ENCODE measurements at places on chromosomes 12 and 14.

DNA sequence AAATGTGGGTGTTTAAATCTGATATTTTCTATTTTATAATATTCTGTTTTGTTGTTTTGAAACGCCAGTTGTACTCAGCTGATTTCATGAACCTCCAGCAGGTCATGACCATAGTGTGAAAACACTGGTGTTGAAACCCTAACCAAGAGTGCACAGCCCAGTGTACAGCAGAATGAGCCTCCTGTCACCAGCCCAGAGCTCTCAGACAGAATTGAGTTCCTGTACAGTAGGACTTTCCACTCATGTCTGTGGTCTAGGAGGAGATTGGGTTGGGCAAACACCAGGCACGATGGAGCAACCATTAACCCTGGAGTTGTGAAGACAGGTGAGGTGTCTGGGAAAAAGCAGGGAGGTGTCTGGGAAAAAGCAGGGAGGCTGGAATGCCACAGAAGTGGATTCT lies 908.8 kb downstream of the VRK1 start:
- DNase-seq, result no peak

GRCh38 chr14:103576371-103577024 lies 13.7 kb downstream of the COA8 start:
- peak; percentile 46 for DNase-seq

- no peak for DNase-seq
Measured at GRCh38 chr12:11542599-11542998, 106.9 kb upstream of the ETV6 start.

DNA sequence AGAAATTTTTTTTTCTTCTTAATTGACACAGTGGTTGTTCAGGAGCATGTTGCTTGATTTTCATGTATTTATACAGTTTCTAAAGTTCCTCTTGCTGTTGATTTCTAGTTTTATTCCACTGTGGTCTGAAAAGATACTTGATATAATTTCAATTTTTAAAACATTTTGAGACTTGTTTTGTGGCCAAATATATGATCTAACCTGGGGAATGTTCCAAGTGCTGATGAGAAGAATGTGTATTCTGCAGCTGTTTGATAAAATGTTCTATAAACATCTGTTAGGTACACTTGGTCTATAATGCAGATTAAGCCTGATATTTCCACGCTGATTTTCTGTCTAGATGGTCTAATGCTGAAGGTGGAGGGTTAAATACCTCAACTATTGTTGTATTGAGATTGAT lies 151.4 kb upstream of the IFNG-AS1 start:
- DNase-seq, result no peak

- no peak for DNase-seq
Measured at GRCh38 chr12:98343002-98343567, 172.3 kb upstream of the TMPO start.

DNA sequence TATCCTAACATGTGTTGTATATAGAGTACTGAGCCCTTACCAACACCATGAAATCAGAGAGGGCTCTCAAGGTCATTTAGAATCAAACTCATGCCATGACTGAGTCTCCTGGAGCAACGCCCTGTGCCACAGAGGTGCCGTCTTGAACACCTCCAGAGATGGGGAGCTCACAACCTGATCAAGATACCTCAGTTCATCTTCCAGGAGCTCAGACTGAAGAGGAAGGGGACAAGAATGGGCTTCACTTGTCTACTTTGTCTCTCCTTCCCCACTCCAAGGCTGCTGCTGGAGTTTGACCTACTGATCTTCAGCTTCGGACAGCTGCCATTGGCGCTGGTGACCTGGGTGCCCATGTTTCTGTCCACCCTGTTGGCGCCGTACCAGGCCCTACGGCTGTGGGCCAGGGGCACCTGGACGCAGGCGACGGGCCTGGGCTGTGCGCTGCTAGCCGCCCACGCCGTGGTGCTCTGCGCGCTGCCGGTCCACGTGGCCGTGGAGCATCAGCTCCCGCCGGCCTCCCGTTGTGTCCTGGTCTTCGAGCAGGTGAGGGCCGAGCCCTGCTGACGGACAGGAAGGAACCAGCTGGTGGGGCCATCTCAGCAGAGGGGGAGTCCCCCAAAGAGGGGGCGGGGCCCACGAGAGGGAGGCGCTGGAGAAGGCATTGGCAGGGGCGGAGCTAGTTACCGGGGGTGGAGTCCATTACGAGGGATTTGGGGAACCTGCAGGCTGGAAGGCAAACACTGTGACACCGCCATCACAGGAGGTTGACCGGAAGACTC lies 12.0 kb downstream of the SOAT2 start:
- no peak for DNase-seq

DNA sequence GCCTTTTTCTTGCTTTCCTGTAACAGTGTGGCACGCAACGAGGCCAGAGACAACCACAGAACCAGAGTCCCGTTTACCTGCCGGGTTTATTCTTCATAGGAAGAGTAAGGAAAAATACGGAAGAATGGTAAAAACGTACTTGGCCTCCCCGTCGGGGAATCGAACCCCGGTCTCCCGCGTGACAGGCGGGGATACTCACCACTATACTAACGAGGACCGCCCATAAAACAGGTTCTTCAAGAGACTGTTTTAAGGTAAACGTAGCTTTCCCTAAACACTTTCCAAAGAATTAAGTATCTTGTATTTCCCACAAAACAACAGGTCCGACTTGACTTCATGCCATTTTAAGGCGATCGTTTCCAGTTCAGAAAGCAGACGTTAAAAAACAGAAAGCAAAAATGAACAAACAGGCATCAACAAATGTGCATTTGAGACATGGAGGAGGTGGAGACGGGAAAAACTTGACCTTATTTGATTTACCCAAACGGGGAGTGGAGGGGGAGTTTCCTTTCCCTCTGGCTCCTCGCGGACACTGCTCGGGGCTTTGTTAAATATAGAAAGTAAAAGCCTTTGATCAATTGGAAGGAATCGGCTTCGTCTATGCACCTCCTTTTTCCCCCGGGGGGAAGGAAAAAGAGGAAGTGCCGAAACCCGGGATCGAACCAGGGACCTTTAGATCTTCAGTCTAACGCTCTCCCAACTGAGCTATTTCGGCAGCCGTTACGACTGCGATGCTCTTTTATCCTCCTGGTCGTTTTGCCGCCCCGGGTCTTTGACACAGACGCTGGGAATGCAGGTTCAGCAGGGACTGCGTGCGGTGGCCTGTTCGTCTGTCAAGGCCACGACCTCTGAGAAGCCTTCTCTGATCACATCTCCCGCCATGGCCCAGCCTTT lies 13.0 kb upstream of the UBC start:
- DNase-seq, result no peak

- DNase-seq, result no peak
Measured at GRCh38 chr14:44812672-44813071, 149.1 kb downstream of the KLHL28 start.

- no peak for DNase-seq
Measured at GRCh38 chr12:77919450-77919849, 88.8 kb downstream of the NAV3 start.

GRCh38 chr12:115859231-115859630 lies 418.3 kb downstream of the MED13L start:
- DNase-seq, result peak; percentile 27

DNA sequence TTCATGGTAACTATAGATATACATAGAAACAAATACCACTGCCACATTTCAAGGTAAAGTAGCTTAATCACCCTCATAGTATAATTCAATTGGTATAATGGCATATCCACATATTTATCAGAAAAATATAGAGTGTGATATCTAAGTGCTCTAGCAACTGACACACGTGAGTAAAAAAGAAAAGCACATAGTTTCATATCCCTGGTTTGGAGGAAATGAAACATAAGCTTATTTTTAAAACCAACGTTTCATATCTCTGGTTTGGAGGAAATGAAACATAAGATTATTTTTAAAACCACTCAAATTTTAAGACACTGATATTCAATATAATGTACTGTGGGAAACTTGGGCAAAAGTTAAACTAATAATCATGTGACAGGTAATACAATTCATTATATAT lies 2.1 kb downstream of the OR6C70 start:
- no peak for DNase-seq

GRCh38 chr14:49881350-49882001 lies 11.4 kb upstream of the ARF6 start:
- no peak for DNase-seq

- no peak for DNase-seq
Measured at GRCh38 chr12:131589966-131590365, 120.9 kb upstream of the SFSWAP start.

GRCh38 chr14:22417914-22418313 lies 171.1 kb downstream of the DAD1 start:
- DNase-seq, result no peak

DNA sequence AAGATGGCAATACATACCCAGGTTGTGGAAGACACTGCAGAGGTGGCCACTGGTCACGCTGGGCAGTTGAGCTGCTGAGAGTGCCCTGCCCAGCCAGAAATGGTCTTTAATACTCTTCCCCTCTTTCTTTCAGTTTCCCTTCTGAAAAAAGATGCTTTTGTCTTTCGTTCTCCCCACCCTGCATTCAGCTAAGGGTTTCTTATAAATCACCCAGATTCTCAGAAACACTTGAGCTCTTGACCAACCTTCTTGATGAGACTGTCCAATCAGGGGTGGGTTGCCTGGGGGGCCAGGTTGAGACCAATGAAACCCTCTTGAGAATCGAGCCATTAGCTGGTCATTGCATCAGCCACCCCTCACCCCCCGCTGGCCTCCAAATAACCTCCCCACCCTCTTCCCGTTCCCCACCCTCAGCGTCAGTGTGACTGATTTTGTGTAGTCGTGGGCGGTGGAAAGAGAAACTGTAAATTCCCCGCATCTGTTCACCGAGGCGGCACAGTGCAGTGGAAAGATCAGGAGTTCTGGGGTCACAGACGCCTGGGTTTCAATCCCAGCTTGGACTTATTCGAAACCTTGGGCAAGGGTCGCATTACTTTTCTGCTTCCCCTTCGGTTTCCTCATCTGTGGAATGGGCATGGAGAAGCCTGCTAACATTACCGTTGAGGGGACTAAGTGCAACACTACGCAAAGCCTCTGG lies 52.3 kb downstream of the SLC25A47 start:
- no peak for DNase-seq

GRCh38 chr12:49195736-49196135 lies 6.9 kb upstream of the TUBA1A start:
- DNase-seq, result no peak

DNA sequence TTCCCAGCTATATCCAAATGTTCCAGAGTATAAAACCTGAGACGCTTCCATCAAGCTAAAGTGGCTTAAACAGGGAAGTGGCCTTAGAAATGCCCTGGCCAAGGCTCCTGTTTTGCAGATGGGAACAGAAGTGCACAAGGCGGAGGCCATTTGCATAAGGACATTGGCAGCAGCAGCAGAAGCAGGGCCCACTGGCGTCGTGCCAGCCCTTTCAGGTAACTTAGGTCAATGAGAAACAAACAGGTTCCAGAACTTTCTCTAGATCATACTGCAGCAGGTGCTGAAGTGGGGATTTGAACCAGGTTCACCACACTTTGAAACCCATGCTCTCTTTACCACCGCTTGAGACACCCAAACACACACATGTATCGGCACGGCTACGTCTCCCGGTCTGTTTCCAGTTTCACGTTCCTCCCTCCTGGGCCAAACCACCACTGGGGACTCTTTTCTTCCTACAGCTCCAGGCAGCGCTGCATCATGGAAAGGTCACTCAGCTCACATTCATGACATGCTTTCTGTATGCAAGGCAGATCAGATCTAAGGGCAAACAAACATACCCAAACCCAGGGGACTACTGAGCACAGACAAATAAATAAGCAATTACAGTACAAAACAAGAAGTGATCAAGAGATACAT lies 46.0 kb upstream of the PLEKHG6 start:
- no peak for DNase-seq

DNA sequence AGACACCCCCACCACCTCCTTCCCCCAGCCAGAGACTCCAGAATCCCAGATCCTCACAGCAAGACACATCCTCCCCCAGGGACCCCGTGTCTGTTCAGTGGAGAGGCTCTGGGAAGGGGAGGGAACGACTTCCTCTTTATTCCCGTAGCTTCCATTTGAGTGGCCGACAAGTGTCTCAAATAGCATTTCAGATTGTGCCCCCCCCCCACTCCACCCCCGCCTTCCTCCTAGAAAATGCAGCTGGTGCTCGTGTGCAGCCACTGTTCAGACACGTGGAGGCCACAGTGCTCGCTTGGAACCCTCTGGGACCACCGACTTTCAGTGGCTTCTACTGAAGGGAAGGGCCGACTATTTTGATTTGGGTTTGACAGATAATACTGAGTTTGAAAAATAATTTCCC lies 14.3 kb downstream of the PPP2R5C start:
- DNase-seq, result no peak

GRCh38 chr12:42735861-42736361 lies 146.4 kb upstream of the PRICKLE1 start:
- DNase-seq, result no peak

- DNase-seq, result no peak
Measured at GRCh38 chr14:71324767-71325272, 417.6 kb downstream of the PCNX1 start.

DNA sequence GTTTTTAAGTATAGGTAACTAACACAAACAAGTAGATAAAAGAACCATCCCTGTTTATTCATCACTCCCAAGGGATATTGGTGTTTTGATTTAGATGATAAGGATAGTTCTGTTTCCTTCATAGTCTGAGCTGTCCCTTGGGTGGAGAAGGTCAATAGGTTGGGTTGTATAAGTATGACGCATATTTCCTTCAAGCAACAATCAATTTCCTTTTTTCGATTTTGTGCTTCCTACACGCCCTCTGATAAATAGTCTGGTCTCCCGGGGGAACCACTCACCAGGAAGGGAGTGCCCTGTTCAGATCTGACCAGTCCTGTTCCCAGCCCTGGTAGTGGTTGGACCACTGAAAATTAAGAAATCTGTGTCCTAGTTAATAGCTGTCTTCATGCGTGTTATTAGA lies 378.8 kb upstream of the FAR2 start:
- DNase-seq, result no peak

- DNase-seq, result no peak
Measured at GRCh38 chr14:49880267-49881064, 12.4 kb upstream of the ARF6 start.

GRCh38 chr12:12405882-12406281 lies 49.0 kb downstream of the BORCS5 start:
- DNase-seq, result peak; percentile 48

DNA sequence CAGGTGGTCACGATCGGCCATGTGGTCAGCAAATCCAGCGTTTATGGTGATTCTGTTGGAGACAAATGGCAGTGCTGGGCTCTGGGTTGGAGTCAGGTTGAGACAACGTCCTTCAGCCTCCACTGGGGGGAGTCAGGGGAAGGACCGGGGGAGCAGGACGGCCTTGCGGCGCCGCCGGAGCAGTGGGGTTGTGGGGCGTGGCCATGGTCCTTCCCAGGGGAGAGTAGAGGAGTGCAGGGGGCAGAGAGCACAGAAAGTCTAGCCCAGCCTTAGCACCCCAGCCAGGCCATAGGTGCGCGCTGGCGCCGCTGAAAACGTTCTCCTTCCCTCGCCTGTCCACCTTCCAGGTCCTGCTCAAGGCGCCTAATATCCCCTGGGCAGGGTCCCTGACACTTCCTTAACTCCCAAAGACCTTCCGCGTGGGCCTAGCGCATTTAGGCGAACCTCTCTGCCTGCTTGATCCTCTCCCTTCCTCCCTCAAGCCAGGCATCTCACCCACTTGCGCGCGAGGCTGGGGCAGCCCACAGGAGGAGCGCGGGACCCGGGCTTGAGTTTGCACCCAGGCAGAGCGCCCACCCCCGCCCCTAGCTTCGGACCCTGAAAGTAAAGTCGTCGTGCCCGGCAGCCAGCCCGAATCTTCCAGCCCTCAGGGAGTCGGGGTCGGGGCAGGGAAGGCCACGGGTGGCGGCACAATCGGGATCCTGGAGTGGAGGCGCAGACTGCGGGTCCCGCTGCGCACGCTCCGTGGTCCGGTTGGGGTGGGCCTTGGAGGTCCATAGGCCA lies 3.1 kb upstream of the KIF26A start:
- no peak for DNase-seq
